ENCODE measurements at places on chromosomes 1 and 21. TPM values are rescaled to one million over a fixed set of nuclear protein-coding genes. Genes with fewer than 3 reads are reported as not detected.

The CFAP126 gene
- not detected for total RNA-seq

The TSPAN1 gene
- 0.73 TPM for total RNA-seq

The FNDC10 gene
- total RNA-seq = 3.6 TPM

The S100A7 gene
- total RNA-seq = not detected

The IGSF9 gene
- total RNA-seq = not detected

The RORC gene
- total RNA-seq = 0.03 TPM

The PLA2G5 gene
- total RNA-seq = 0.52 TPM

The WDR64 gene
- total RNA-seq = not detected

The SV2A gene
- total RNA-seq = 27.3 TPM

The HUNK gene
- total RNA-seq = not detected

The NHLH1 gene
- 0.07 TPM for total RNA-seq

The CA6 gene
- not detected for total RNA-seq

The COL24A1 gene
- total RNA-seq = 0.46 TPM

The OR2T35 gene
- not detected for total RNA-seq

The RGL1 gene
- 26.5 TPM for total RNA-seq

The RNU1-3 gene
- total RNA-seq = under 0.01 TPM

The PTPN14 gene
- total RNA-seq = 72.3 TPM

The OLFML3 gene
- total RNA-seq = 24.8 TPM

The S100A1 gene
- 0.13 TPM for total RNA-seq

The FAM72C gene
- 0.46 TPM for total RNA-seq

The NBPF6 gene
- total RNA-seq = 0.10 TPM

The LAMTOR2 gene
- total RNA-seq = 47.6 TPM

The VWA5B1 gene
- not detected for total RNA-seq

The SNX7 gene
- total RNA-seq = 29.2 TPM

The KAZN gene
- 10.6 TPM for total RNA-seq

The CFHR2 gene
- total RNA-seq = not detected

The RSPH1 gene
- not detected for total RNA-seq

The MCOLN2 gene
- 0.85 TPM for total RNA-seq

The KLHDC7A gene
- total RNA-seq = not detected

The ACTN2 gene
- total RNA-seq = 1.0 TPM

The MPZ gene
- 2.2 TPM for total RNA-seq

The ANXA9 gene
- not detected for total RNA-seq

The LGALS8 gene
- total RNA-seq = 103 TPM

The TNNT2 gene
- under 0.01 TPM for total RNA-seq

The CTSE gene
- total RNA-seq = not detected

The CD101 gene
- 0.59 TPM for total RNA-seq

The CHI3L2 gene
- 13.9 TPM for total RNA-seq

The NBPF3 gene
- 12.6 TPM for total RNA-seq

The CACNA1S gene
- not detected for total RNA-seq

The TCEA3 gene
- total RNA-seq = 20.0 TPM

The PTPRU gene
- 32.7 TPM for total RNA-seq

The NR1I3 gene
- total RNA-seq = not detected

The S1PR1 gene
- total RNA-seq = 9.1 TPM

The AMY1A gene
- not detected for total RNA-seq

The MYBPH gene
- not detected for total RNA-seq

The NADK gene
- total RNA-seq = 44.6 TPM

The CELA2B gene
- total RNA-seq = not detected

The DAB1 gene
- total RNA-seq = 0.07 TPM

The HPCA gene
- not detected for total RNA-seq

The EDARADD gene
- total RNA-seq = not detected

Data from smooth muscle cell of the pulmonary artery (primary cell).